ENCODE measurements at places on chromosomes 2 and 18.

- DNase-seq, result no peak
These were observed 84.5 kb upstream of the ODC1 start for GRCh38 chr2:10532638-10533101.

DNA sequence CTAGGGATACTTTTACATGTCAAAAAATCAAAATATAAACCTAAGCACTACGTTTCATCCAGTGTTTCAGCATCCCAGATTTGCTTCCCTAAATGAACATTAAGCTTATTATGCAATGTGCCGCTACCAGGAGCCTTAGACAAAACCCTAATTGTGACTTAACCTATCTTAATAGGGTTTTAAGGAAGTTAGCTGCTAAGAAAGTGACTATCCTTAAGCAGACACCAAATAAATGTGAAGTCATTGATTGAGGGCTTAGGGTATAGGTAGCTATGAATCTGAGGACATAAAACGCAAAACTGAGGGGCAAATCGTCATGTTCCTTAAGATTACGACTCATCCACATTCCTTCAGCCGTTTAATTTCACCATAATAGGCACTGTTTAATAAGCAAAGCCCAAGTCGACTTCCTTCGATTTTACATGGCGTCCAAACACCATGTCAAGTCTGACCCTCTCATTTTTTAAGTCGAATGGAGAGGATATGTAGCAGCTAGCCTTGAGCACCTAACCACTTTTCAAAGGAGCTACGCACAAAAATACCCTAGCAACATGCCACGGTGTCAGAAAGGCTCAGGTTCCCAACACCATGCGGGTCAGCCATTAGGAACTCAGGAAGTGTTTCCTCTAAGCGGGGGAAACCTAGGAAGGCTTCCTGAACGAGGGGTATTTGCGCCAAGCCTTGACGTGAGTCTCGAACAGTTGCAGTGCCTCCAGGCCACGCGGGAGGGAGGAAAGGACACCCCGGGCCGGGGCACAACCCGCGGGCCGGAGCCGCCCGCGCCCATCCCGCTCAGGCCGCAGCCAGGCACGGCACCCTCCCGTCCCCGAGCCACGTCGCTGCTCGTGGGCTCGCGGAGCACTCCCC lies 1.0 kb downstream of the HDLBP start:
- no peak for DNase-seq

DNA sequence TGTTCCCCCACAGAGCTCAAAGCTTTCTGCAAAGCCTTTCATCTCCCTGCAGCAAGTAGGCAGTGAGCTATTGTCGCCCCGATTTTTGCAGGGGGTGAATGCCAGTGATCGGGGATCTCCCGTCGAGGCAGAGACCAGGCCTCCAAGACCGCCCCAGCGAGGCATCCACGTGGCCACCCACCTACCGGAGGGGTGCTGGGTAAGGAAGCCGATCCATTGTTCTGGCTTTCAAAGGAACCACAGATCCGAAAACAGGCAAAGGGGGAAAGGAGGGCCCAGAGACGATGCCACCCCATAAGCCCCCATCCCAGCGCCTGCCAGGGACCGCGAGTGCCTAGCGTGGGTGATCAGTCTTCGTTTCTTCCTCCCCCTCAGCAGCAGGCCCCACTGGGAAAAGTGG lies 2.4 kb downstream of the ADRA2B start:
- no peak for DNase-seq

DNA sequence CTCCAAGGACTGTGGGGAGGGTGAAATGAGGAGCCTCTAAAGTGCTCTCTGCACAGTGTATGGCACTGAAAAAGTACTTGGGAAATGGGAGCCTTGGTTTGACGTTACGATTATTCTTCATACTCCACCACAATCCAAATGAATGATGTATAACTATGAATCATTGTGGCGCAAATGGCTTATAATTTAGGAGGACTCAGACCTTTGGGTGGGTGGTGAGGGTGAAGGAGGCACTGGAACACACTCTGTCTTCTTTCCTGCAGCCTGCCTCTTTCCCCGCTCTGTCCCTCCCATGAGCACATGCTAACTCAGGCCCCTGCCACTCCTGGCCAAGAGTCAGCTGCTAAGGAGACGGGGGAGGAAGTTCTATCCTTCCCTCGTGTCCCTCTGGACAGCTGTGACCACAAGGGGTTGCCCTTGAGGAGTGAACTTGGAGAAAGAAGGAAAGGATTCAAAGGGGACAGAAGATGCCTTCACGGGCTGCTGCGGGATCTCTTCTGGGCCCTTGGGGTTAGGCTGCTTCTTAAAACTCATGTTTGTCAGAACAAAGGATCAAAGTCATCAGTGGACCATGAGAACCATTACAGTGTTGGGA lies 36.5 kb downstream of the POLR1A start:
- DNase-seq, result no peak

DNA sequence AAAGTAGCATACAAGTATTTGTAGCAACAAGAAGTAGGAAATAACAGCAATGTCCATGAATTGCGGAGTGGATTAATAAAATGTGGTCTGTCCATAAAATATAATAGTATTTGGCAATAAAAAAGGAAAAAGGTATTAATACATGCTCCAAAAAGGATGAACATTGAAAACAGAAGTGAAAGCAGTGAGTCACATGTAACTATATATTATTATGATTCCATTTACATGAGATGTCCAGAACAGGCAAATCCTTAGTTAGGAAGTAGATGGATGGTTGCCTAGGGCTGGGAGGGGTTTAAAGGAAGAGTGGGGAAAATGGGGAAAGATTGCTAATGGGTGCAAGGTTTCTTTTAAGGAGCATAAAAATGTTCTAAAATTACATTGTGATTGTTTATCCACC lies 44.5 kb downstream of the CCDC74A start:
- no peak for DNase-seq

DNA sequence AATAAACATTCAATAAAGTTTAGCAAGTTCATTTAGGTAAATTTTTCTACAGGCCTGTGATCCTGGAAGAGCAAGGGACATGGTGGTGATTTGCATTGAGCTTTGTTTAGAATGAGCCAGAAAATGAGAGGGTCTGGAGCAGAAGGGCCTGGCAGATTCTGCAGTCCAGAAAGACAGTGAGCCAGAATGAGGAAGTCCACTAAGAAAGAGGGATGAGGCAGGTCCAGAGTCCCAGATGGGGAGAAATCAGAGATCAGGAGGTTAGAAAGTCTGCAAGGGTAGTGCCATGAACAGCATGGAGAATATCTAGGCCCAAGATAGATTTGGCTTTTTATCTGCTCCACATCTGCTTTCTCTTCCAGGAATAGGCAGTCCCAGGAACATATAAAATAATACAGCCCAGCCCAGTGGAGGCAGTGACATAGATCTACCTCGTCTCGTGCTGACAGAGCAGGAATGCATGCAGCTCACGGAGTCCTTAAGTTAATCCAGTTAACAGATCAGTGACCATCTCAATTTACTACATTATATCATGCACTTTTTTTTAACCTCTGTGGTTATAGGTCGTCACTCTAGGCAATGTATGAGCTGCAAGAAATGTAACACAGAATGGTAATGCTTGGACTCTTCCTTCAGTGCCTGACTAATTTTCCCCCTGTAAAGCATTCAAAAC lies 429.0 kb downstream of the SUCLG1 start:
- no peak for DNase-seq

GRCh38 chr18:33804258-33804657 lies 226.2 kb downstream of the ASXL3 start:
- no peak for DNase-seq

- no peak for DNase-seq
These were observed 510.1 kb upstream of the PIK3C3 start for GRCh38 chr18:41444943-41445342.

- no peak for DNase-seq
These were observed 135.4 kb upstream of the SLC39A10 start for GRCh38 chr2:195521589-195521988.

DNA sequence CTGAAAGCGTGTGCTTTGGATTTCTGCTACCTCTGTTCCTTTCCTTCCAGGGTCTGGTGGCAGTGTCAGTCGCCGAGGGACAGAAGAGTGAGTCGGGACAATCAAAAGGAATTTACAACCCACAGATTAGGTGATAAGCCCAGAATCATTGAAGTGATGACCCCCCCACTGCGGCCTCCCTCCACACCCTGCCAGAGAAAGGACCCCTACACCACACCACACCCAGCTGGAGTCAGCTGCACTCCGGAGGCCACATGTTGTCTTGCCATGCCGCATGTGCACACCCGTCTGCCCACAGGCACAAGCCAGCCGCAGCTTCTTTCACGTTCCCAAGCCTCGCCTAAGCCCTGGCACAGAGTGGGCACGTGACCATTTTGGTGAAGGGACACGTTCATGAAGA lies 366.8 kb upstream of the SALL3 start:
- no peak for DNase-seq

DNA sequence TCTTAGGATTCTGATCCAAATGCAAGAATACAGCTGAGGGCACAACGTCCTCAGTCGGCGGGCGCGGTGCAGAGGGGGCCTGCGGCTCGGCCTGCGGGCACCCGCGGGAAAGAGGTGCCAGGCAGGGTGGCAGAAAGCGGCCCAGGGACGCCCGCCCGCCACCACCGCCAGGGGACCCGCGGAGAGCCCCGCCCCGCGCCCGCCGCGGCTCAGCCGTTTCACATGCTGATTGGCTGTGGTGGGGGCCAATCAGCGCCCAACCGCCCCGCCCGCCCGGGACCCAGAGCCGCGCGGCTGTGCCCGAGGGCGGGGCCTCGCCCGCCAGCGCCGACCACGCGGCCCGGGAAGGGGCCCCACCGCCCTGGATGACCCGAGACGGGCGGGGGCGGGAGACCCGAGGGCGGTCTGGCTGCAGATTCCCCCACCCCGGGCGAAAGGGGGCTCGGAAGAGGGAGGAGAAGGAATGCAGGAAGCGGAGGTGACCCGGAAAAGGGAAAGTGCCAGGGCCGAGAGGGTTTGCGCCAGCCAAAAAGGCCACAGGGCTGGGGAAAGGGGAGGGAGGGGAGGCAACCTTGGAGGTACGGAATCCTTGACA lies 8.0 kb downstream of the IRS1 start:
- DNase-seq, result peak; percentile 94

GRCh38 chr2:155209696-155210450 lies 511.4 kb downstream of the KCNJ3 start:
- DNase-seq, result no peak

DNA sequence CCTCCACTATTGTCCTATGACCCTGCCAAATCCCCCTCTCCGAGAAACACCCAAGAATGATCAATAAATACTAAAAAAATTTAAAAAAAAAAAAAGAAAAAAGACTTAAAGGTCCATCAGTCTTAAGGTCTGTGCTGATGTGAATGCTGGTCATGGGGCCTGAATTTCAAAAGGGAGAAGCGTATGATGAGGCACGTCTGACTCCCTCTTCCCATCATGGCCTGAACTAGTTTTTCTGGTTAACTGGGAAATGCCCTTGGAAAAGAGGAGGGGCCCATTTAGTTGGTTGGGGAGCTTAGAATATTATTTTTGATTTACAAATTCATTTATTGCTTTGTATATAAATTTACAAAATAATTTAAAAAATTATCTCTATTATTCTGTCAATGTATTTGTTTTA lies 291.0 kb upstream of the CDH19 start:
- no peak for DNase-seq

- DNase-seq, result no peak
These were observed 444.4 kb upstream of the HNRNPA3 start for GRCh38 chr2:176768185-176768584.

DNA sequence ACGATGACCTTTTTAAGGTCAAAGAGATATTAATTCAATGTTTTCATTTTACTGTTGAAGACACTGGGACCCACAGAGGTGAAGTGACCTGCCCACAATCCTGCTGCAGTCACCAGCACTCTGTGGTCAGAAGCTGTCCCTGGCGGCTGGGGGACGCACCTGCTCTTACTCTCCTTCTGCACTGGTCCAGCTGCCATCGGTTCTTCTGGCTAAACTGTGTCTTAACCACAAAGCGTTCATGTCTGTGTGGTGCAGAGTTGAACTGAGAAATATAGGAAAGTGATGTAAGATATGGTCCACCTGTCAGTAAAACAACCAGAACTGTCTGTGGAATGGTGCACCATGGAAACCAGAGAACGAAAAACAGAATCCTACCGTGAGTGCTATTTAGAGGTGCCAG lies 44.9 kb upstream of the SMIM21 start:
- no peak for DNase-seq

DNA sequence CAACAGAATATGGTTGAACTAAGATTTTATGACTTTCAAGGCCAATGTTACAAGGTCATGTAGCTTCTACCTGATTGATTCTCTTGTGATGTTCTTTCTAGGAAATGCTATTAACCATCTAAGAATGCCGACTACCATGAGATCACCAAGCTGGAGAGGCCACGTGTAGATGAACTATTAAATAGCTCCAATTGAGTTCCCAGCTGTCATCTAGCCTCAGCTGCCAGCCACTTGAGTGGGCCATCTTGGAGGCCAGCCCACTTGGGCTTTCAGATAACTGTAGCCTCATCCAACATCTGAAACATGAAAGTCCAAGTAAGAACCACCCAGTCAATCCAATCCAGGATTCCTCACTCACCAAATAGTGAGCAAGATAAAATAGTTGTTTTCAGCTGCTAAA lies 376.9 kb upstream of the TMEFF2 start:
- no peak for DNase-seq

DNA sequence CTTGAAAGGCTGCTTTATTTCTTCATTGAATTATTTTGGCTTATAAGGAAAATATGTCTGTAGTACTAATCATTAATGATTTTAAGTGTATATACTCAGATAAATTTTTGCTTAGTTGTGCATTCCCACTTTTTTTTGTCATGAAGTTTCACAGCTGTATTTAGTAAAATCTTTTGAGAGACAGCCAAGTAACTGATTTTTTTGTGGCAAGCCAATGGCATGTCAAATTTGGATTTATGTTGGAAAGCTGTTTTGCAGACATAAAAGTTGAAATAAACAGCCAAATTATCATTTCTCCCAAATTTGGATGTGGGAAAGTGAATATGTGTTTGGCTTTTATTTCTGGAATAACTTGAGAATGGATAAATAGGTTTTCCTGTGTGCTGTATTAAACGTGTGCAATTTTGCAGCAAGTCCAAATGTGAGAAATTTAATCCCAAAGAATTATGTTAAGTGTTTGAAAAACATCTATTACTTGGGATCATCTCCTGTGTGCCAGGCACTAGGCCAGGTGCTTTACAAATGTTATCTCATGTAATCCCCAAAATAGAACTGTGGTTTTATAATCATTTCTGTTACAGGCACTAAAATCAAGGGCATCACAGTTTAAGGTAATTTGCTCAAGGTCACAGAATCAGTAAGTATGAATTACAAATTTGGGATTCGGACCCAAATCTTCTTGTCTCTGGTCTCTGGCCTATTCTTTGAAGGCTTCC lies 160.4 kb downstream of the PTPRM start:
- DNase-seq, result no peak

GRCh38 chr18:72700961-72701710 lies 157.0 kb upstream of the CBLN2 start:
- DNase-seq, result no peak

DNA sequence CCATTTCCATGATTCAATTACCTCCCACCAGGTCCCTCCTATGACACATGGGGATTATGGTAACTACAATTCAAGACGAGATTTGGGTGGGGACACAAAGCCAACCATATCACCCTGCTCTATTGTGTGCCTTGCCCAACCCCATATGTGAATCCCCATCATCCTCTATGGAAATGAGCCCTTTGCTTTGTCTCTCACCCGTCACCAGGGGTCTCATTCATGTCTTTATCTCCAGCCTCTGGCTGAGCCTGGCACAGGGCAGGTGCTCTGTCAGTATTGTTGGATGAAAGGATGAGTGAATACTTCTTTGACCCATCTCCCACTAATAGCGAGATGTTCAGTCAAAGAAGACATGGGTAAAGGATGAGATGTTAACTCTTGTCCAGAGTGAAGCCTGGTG lies 116.6 kb upstream of the LGALSL start:
- no peak for DNase-seq

GRCh38 chr2:134581877-134582546 lies 136.8 kb downstream of the TMEM163 start:
- no peak for DNase-seq

Measured in activated CD4-positive, CD25-positive, alpha-beta regulatory T cell treated with anti-CD3 and anti-CD28 coated beads, Interleukin-2, amount 50 U/mL, for 72 hours (primary cell).